Activated CD4-positive, alpha-beta T cell treated with anti-CD3 and anti-CD28 coated beads, Interleukin-2, amount 10 ng/mL, durations not matched to agents 7 days and 5 days (primary cell): ENCODE measurements at places on chromosomes 3 and 15. TPM values are rescaled to one million over a fixed set of nuclear protein-coding genes. Genes with fewer than 3 reads are reported as not detected.
A peak's percentile ranks its signal among the peaks of the same experiment; 100 is the strongest.

- no peak for DNase-seq
- peaks cover 22% of the 10 kb centered on the region for H3K4me1 ChIP-seq
- H3K27ac ChIP-seq: no peak overlapping the region
- H3K36me3 ChIP-seq: no peaks in the 10 kb centered on the region
Measured at GRCh38 chr15:98785807-98786621, 137.7 kb downstream of the IGF1R start.

DNA sequence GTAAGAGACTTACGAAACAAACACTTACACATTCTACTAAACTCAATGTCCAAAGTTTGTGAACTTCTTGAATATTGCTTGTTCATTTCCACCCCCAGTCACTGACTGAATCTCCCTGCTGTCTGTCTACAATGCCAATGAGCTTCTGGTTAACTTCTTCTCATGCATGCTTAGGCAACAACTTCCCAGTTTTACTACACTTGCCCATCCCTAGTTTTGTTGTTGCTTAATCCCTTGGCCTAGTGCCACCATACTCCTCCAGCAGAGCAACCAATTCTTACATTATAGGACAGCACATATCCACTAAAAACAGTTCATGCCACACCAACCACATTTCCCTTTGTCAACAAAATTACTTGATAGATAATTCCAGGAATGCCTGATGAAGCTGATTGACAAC lies 40.9 kb upstream of the CCR2 start:
- H3K4me1 ChIP-seq: peaks cover 11% of the 10 kb centered on the region
- H3K4me3 ChIP-seq: no peak overlapping the region
- peaks cover 46% of the 10 kb centered on the region for H3K27me3 ChIP-seq

- no peak for DNase-seq
- no peaks in the 10 kb centered on the region for H3K27me3 ChIP-seq
- H3K27ac ChIP-seq: no peak overlapping the region
- H3K36me3 ChIP-seq: no peaks in the 10 kb centered on the region
- no peaks in the 10 kb centered on the region for H3K4me1 ChIP-seq
Measured at GRCh38 chr15:97115761-97116070, 785.2 kb downstream of the NR2F2 start.

DNA sequence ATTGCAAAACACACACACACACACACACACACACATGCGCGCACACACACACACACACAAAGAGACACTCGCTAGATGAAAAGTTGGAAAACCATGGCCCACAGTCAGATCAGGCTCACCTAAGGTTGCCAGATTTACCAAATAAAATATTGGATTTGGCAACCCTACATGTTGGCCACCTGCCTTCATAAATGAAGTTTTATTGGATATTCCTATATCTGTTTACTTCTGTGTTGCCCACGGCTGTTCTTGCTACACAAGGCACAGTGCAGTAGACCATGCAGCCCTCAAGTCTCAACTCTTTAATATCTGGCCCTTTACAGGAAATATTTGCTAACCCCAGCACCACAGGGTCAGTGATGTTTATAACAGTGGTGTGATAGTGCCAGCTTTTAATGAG lies 445.0 kb upstream of the PROK2 start:
- H3K36me3 ChIP-seq: peaks cover 4% of the 10 kb centered on the region
- no peak overlapping the region for H3K4me3 ChIP-seq
- H3K4me1 ChIP-seq: no peaks in the 10 kb centered on the region
- peaks cover under 1% of the 10 kb centered on the region for H3K27me3 ChIP-seq

DNA sequence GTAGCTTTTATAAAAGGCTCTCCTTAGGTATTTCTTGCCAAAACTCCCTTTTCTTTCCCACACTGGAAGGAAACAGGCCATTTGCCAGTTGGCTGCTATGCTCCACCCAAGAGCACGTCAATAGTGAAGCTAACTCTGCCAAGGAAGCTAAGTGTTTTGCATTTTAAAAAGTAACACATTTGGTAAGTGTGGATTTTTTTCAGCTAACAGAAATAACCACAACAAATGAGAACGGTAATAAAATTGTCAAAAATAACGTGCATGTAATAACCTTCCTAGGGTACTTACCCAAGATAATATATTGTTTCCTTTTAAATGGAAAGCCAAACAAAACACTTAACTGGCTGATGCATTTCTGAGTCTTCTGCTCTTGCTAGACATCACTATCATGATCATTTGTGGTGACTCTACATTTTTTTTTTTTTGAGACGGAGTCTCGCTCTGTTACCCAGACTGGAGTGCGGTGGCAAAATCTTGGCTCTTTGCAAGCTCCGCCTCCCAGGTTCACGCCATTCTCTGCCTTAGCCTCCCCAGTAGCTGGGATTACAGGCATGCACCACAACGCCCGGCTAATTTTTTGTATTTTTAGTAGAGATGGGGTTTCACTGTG lies 4.6 kb downstream of the DPP8 start:
- no peak overlapping the region for H3K27ac ChIP-seq
- peaks cover 41% of the 10 kb centered on the region for H3K36me3 ChIP-seq
- no peak overlapping the region for H3K4me3 ChIP-seq
- no peak for DNase-seq

GRCh38 chr3:110974902-110975301 lies 96.7 kb upstream of the NECTIN3 start:
- H3K36me3 ChIP-seq: no peaks in the 10 kb centered on the region
- H3K4me1 ChIP-seq: peaks cover 8% of the 10 kb centered on the region
- H3K4me3 ChIP-seq: no peak overlapping the region
- no peak for DNase-seq
- no peak overlapping the region for H3K27ac ChIP-seq

The CPLX3 gene
- 0.19 TPM for total RNA-seq

- H3K27me3 ChIP-seq: peaks cover 9% of the 10 kb centered on the region
- H3K4me3 ChIP-seq: no peak overlapping the region
- H3K4me1 ChIP-seq: peaks cover 10% of the 10 kb centered on the region
- no peak overlapping the region for H3K27ac ChIP-seq
- H3K36me3 ChIP-seq: no peaks in the 10 kb centered on the region
- DNase-seq: no peak
Measured at GRCh38 chr15:75823860-75824613, 19.2 kb upstream of the UBE2Q2 start.

- H3K27me3 ChIP-seq: no peaks in the 10 kb centered on the region
- peak overlapping the region; percentile 60 for H3K27ac ChIP-seq
- DNase-seq: no peak
- no peak overlapping the region for H3K4me3 ChIP-seq
- peaks cover 68% of the 10 kb centered on the region for H3K36me3 ChIP-seq
Measured at GRCh38 chr3:4750306-4750968, 228.8 kb upstream of the BHLHE40 start.

GRCh38 chr3:99066863-99067262 lies 165.4 kb upstream of the DCBLD2 start:
- H3K27ac ChIP-seq: no peak overlapping the region
- H3K4me1 ChIP-seq: no peaks in the 10 kb centered on the region
- no peak for DNase-seq
- H3K27me3 ChIP-seq: no peaks in the 10 kb centered on the region
- H3K4me3 ChIP-seq: no peak overlapping the region
- H3K36me3 ChIP-seq: no peaks in the 10 kb centered on the region

- no peaks in the 10 kb centered on the region for H3K36me3 ChIP-seq
- no peak for DNase-seq
- H3K4me1 ChIP-seq: no peaks in the 10 kb centered on the region
- H3K4me3 ChIP-seq: no peak overlapping the region
- peaks cover 2% of the 10 kb centered on the region for H3K27me3 ChIP-seq
- no peak overlapping the region for H3K27ac ChIP-seq
Measured at GRCh38 chr3:8650583-8651416, 6.2 kb upstream of the SSUH2 start.

DNA sequence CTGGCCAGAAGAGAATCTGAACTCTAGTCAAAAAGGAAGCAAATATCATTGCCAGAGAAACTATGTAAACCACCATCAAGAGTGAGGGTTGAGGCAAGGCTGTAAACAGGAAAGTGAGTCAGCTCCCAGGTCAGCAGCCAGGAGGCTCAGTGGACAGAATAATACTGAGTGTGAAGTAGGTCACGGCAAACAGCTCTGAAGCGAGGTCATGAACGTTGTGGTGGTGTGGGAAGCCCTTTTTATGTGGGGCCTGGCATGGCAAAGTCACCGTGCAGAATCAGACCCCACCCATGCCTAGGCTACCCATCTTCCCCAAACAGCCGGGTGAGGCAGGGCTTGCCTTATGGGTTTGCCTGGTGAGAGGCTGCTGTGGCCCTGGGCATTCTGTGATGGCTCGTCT lies 43.9 kb downstream of the THBS1 start:
- H3K4me3 ChIP-seq: peak overlapping the region; percentile 63
- H3K4me1 ChIP-seq: peaks cover 78% of the 10 kb centered on the region
- DNase-seq: peak; percentile 75
- peaks cover 2% of the 10 kb centered on the region for H3K27me3 ChIP-seq

- no peak overlapping the region for H3K4me3 ChIP-seq
- peaks cover 2% of the 10 kb centered on the region for H3K27me3 ChIP-seq
- no peak overlapping the region for H3K27ac ChIP-seq
- no peaks in the 10 kb centered on the region for H3K4me1 ChIP-seq
- H3K36me3 ChIP-seq: no peaks in the 10 kb centered on the region
Measured at GRCh38 chr3:107082527-107082926, 294.7 kb upstream of the CCDC54 start.

- H3K4me1 ChIP-seq: no peaks in the 10 kb centered on the region
- no peak overlapping the region for H3K4me3 ChIP-seq
- H3K36me3 ChIP-seq: no peaks in the 10 kb centered on the region
- H3K27me3 ChIP-seq: peaks cover 1% of the 10 kb centered on the region
Measured at GRCh38 chr3:124230998-124231397, 239.1 kb upstream of the ROPN1 start.

DNA sequence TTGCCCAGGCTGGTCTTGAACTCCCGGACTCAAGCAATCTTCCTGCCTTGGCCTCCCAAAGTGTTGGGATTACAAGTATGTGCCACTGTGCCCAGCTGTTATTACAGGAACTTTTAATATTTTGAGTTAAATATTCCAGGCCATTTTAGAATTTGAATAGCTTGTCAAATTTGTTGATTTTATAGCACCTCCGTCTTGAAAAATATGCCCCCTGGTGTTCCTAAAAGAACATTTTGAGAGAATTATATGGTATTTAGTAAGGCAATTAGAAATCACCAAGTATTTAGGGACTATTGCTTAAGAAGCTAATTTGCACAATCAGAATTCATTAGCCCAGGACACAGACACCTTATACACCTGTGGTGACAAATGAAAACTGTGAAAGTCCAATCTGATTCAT lies 23.7 kb downstream of the PDE8A start:
- DNase-seq: no peak
- no peaks in the 10 kb centered on the region for H3K36me3 ChIP-seq
- H3K27me3 ChIP-seq: no peaks in the 10 kb centered on the region
- H3K4me3 ChIP-seq: no peak overlapping the region
- H3K27ac ChIP-seq: no peak overlapping the region
- H3K4me1 ChIP-seq: peaks cover 26% of the 10 kb centered on the region

The DNASE1L3 gene
- total RNA-seq: not detected

DNA sequence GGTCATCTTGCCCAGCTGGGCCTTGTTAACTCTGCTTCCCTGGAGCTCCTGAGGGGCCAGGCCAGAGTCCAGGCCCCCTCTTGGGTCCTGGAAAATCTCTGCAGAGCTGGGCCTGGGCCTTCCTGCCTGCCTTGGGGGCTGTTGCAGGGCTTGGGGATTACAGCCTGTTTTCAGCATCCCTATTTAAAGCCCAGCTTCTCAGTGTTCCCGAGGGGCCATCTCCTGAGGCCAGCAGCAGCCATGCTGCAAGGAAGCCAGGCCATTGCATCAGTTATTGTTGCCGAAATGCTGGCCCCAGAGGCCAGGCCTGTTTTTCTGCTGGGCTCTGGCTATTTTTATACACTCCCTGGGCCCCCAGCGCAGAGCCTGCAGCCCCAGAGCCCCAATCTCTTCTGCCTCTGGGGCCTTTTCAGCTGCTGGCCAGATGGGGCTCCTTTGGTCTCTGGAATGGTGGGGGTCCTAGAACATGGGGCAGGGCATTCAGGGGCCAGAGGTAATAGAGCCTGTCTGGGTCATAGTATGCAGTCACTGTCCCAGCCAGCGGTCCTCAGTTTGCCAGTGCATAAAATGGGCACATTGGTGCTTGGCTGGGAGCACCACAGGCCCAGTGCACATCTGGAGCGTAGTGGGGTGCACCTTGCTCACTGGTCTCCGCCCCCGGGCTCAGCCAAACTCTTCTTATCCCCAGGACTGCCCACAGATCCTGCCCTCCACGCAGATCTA lies 28.5 kb downstream of the PLXNA1 start:
- H3K27me3 ChIP-seq: no peaks in the 10 kb centered on the region
- peaks cover 1% of the 10 kb centered on the region for H3K4me1 ChIP-seq
- H3K4me3 ChIP-seq: no peak overlapping the region
- H3K27ac ChIP-seq: no peak overlapping the region

- no peak overlapping the region for H3K27ac ChIP-seq
- H3K27me3 ChIP-seq: no peaks in the 10 kb centered on the region
- no peak overlapping the region for H3K4me3 ChIP-seq
- no peaks in the 10 kb centered on the region for H3K36me3 ChIP-seq
- H3K4me1 ChIP-seq: no peaks in the 10 kb centered on the region
Measured at GRCh38 chr15:87949575-87950223, 306.8 kb downstream of the NTRK3 start.

The STRC gene
- total RNA-seq: 0.33 TPM
